Psoas muscle (tissue), 8 donors: ENCODE measurements at places on chromosomes 7 and 10. TPM values are rescaled to one million over a fixed set of nuclear protein-coding genes. Genes with fewer than 3 reads are reported as not detected.
A peak's percentile ranks its signal among the peaks of the same experiment; 100 is the strongest.

DNA sequence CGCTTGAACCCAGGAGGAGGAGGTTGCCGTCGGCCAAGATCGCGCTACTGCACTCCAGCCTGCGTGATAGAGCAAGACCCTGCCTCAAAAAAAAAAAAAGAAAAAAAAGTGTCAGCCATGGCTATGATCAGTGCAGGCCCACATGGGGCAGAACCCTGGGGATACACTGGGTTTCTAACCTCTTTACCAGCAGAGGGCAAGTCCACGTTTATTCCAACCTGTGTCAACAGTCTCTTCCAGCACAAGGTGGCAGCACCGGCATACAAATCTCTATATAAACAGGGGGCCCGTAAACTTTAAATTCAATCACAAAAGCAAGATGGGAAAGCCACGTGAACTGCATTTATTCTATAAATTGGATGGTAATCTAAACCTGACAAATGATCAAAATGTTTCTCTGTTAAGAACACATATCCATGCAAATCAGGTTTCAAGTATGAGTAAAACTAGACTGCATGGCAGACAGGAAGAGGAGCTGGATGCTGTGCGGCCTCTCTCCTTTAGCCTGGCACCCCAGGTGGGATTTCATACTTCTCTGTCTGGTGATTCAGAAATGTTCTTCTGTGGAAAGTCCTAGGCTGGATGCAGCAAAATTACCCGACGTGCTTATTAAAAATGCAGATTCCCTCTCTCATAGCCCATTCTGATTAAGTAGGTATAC, 60.0 kb upstream of the STEAP1B start:
- peak; percentile 58 for DNase-seq

DNA sequence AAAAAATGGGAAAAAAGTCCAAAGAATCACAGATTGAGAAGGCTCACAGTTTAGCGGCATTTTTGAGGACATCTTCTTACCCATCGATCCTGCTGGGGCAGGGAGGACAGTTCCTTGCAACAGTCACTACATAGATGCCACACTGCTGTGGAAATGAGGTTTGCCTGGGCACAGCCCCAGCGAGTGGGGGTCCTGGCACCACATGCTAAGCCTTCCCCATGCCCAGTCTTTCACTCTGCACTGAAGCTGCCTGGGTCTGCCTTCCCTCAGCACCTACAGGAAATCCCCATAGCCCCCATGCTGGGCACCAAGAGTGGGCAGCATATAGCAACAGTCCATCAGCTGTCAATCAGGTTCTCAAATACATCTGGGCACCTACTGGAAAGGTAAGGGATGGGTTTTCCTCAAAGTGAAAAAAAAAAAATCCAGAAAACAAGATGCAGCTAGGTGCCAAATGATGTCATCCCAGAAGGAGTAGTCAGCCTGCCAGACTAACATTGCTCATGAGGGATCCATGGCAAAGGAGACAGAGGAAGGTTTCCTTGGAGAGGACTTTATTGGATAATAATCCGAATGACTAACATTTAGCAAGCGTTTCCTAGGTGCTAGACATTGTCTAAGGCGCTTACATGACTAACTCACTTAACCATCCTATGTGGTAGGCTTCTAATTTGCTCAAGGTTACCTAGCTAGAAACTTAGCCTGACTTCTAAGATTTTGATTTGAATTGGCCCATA, 125.7 kb upstream of the CXCL12 start:
- DNase-seq, result no peak

- no peak for DNase-seq
Measured at GRCh38 chr10:120483006-120483405, 26.0 kb downstream of the PLPP4 start.

DNA sequence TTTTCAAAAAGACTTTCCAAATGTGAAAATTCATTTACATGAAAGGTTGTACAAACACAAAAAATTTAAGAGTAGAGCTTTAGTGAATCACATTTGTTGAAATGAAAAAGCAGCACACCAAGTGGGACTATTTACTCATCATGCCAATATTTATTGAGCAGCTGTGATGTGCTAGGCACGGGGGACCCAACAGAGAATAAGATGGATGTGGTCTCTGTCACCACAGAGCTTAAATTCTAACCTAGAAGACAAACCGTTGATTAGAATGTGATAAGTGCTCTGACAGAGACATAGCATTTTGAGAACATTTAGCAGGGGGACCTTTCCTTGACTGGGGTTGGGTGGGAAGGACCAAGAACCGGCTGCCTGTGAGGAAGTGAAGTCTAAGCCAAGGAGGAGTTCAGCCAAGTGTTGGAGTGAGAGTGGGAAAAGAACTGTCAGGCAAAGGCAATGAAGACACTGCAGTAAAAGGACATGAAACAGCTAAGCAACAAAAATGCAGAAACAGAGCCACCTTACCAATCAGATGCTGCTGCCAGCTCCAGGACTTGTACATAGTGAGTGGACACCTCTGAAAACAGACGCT, 19.1 kb downstream of the ADAM12 start:
- no peak for DNase-seq

PIK3CG gene
- total RNA-seq, result 0.74 TPM

CADPS2 gene
- 3.0 TPM for total RNA-seq

AKR1C8 gene
- total RNA-seq, result not detected
